ENCODE measurements at places on chromosomes 3 and 15.

DNA sequence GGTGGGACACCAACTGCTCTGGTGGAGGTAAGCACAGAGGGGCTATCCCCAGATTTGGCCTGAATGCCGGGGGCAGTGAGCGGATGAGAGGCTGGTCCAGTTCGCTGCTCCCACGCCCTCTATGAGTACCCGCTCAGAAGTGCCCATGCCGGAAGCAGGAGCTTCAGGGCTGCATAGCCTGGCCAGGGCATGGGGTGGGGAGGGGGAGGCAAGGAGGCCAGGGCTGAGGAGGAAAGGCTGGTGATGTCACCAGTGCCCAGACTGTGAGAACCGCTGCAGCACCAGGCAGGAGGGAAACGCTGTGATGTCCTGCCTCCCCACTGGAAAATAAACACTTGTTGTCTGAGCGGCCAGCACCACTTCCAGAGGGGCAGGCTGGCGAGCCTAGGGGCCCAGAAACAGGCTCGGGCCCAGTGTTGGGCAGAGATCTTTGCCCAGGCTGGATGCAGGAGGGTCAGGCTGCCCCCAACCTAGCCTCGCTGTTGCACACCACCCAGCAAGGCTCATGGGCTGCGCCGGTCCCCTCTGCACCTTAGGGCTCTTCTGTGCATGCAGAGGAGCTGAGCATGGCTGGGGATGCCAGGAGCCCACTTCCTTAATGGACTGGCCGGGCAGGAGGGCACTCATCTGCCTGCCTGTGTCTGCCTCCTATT, 10.9 kb upstream of the DLL4 start:
- DNase-seq = no peak

- DNase-seq = no peak
Measured at GRCh38 chr3:156171281-156172267, 51.2 kb downstream of the KCNAB1 start.

DNA sequence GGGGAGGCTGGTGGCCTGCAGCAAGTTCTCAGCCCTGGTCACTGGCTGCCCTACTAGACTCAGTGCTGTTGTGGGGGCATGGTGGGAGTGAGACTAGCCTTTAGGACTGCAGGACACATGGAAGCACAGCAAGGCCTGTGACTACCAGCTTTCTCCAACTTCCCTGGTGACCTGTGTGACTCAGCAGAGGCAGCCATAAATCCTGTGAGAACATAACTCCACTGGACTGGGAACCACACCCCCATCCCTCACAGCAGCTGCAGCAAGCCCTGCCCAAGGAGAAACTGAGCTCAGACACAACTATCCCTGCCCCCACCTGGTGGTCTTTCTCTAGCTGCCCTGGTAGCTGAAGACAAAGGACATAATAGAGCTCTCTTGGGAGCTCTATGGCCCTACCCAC, 111.3 kb downstream of the DCLK3 start:
- peak; percentile 47 for DNase-seq

GRCh38 chr15:98735304-98735703, 87.0 kb downstream of the IGF1R start:
- no peak for DNase-seq

- DNase-seq = no peak
Measured at GRCh38 chr3:147368561-147369221, 37.7 kb downstream of the ZIC4 start.
